Upper lobe of right lung (tissue), 1 donor: ENCODE measurements at places on chromosomes 2 and 18. TPM values are rescaled to one million over a fixed set of nuclear protein-coding genes. Genes with fewer than 3 reads are reported as not detected.
A peak's percentile ranks its signal among the peaks of the same experiment; 100 is the strongest.

The CACNB4 gene
- 15.3 TPM for total RNA-seq

The BOLL gene
- total RNA-seq, result not detected

The FAM110C gene
- 4.8 TPM for total RNA-seq

The TTLL4 gene
- total RNA-seq, result 29.5 TPM

The POTEI gene
- total RNA-seq, result not detected

The NT5DC4 gene
- not detected for total RNA-seq

The TSGA10 gene
- total RNA-seq, result 7.6 TPM

The GALNT14 gene
- 0.81 TPM for total RNA-seq

- H3K27me3 ChIP-seq, result peaks cover 1% of the 10 kb centered on the region
- no peak overlapping the region for H3K27ac ChIP-seq
- H3K4me1 ChIP-seq, result no peaks in the 10 kb centered on the region
- no peaks in the 10 kb centered on the region for H3K36me3 ChIP-seq
Observed at GRCh38 chr18:959854-960253, 55.2 kb downstream of the ADCYAP1 start.

- no peaks in the 10 kb centered on the region for H3K36me3 ChIP-seq
- peak overlapping the region; percentile 15 for H3K27ac ChIP-seq
- DNase-seq, result no peak
Observed at GRCh38 chr18:34838669-34839068, 128.6 kb downstream of the DTNA start.

DNA sequence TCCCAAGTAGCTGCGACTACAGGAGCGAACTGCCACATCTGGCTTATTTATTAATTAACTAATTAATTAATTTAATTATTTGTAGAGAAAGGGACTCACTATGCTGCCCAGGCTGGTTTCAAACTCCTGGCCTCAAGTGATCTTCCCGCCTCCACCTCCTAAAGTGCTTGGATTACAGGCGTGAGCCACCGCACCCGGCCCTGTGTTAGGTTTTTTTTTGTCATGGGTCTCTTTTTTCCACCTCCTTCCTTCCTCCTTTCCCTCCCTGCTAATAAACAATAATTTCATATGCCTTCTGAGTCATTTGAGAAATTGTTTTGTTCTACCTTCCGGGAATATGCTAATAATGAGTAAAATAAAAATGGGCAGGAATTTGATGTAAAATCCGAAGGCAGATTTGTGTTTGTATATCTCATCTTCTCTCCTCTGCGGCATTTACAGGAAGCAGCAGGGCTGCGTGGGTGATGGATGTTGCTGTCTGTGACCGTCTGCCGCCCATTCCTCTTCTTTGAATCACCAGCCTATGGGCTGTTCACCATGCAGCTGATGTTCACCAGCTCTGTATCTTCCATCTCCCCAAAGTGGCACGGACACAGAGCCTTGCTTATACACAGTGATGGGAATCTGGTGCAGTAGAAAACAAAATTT, 89.9 kb downstream of the ACSL3 start:
- no peaks in the 10 kb centered on the region for H3K4me1 ChIP-seq
- H3K27me3 ChIP-seq, result no peaks in the 10 kb centered on the region
- H3K27ac ChIP-seq, result no peak overlapping the region

DNA sequence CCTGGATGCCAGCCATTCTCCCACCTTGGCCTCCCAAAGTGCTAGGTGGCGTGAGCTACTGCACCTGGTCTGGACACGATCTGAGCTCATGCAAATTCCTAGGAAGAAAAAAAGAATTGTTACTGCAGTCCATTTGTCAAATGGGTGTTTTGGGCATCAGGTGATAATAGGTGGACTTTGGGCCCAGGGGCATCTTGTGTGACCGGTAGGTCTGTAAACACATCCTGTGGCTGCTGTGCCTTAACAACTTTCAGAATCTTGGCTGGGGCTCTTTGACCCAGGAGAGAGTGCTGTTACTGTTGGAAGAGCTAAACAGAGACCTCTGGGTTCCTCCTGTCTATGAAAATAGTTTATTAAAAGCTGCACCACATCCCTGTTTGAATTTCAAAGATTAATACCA, 34.9 kb upstream of the TFCP2L1 start:
- no peak for DNase-seq
- no peaks in the 10 kb centered on the region for H3K4me1 ChIP-seq
- H3K27me3 ChIP-seq, result no peaks in the 10 kb centered on the region
- no peak overlapping the region for H3K27ac ChIP-seq

- H3K27ac ChIP-seq, result no peak overlapping the region
- no peaks in the 10 kb centered on the region for H3K27me3 ChIP-seq
- DNase-seq, result no peak
- peaks cover 10% of the 10 kb centered on the region for H3K4me1 ChIP-seq
- H3K4me3 ChIP-seq, result no peak overlapping the region
- H3K36me3 ChIP-seq, result peaks cover 57% of the 10 kb centered on the region
Observed at GRCh38 chr2:3460831-3461800, 58.2 kb downstream of the ADI1 start.

- peak within 1 kb of the TSS; percentile 85 for H3K4me3 ChIP-seq
- peak within 1 kb of the TSS; percentile 95 for H3K27ac ChIP-seq
- H3K27me3 ChIP-seq, result no peaks in the 10 kb centered on the region
- peak; percentile 94 for DNase-seq
Observed at GRCh38 chr2:64989126-64989981, at the start of gene SLC1A4. Gene SLC1A4, plus strand, starts transcription at chr2:64989399. Its CDS starts 245 bp downstream, at chr2:64989644.

DNA sequence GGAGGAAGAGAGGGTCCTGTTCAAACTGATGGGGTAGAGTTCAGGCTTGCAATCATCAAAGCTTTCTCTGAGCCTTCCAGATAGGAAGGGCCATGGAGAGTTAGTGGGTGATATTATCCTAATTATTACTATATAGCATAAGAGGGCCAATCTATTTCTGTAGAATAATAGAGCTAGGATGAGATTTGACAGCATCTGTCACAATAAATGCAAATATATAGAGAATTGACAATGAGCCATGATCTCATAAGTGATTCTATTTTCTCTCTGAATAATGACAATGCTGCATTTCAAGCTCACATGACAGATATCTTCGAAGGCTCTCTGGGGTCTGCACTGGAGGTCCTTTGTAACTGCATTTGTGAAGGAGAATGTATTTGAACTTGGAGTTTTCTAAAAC, 521.9 kb upstream of the CELF4 start:
- H3K4me1 ChIP-seq, result no peaks in the 10 kb centered on the region
- H3K4me3 ChIP-seq, result no peak overlapping the region
- DNase-seq, result no peak
- H3K36me3 ChIP-seq, result no peaks in the 10 kb centered on the region
- H3K27ac ChIP-seq, result no peak overlapping the region

- DNase-seq, result no peak
- H3K36me3 ChIP-seq, result peaks cover 41% of the 10 kb centered on the region
- no peaks in the 10 kb centered on the region for H3K27me3 ChIP-seq
- H3K4me1 ChIP-seq, result no peaks in the 10 kb centered on the region
Observed at GRCh38 chr2:232800166-232800565, 23.8 kb upstream of the KCNJ13 start.

DNA sequence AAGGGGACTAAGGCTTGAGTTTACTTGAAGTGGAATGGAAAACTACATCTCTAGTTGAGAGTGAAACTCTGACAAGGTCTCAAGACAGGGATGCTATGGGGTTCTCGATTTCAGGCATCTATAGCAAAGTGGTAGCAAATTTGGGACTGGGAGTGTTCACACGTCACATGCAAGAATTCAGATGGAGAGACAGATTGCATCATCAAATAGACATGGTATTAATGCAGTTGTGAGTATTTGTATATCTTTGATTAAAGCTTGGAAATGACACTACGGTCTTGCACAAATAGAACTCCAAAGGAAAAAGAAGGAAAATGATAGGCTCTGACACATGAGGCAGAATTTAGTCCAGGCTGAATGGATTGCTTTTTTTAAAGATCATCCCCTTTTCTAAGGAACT, 1061.6 kb upstream of the FANCL start:
- no peaks in the 10 kb centered on the region for H3K4me1 ChIP-seq
- DNase-seq, result no peak
- no peaks in the 10 kb centered on the region for H3K36me3 ChIP-seq
- no peak overlapping the region for H3K4me3 ChIP-seq
- no peaks in the 10 kb centered on the region for H3K27me3 ChIP-seq

DNA sequence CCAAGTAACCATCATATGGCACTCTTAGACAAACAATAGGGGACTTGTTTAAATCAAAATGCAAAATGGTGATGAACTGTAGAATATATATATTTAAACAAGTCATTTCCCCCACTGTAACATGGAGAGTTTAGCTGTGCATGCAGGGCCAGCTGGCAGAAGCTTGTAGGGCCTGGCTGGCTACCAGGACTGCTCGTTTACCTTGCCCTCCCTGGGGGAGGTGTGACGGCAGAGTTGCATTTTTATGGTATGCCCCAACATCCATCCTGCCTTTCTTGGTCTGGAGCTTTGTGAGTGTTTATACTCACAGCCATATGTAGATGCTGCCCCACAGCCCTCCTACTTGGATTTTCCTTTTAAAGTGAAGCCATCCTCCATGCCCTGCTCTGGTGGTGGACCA, 101.7 kb upstream of the ZFP36L2 start:
- no peak overlapping the region for H3K4me3 ChIP-seq
- H3K4me1 ChIP-seq, result peaks cover 22% of the 10 kb centered on the region
- H3K27ac ChIP-seq, result no peak overlapping the region
- H3K36me3 ChIP-seq, result no peaks in the 10 kb centered on the region
- no peak for DNase-seq

- no peaks in the 10 kb centered on the region for H3K27me3 ChIP-seq
- no peaks in the 10 kb centered on the region for H3K36me3 ChIP-seq
- H3K4me3 ChIP-seq, result no peak overlapping the region
- no peak for DNase-seq
- H3K4me1 ChIP-seq, result peaks cover 4% of the 10 kb centered on the region
- no peak overlapping the region for H3K27ac ChIP-seq
Observed at GRCh38 chr2:188285774-188286173, 5.9 kb upstream of the GULP1 start.

DNA sequence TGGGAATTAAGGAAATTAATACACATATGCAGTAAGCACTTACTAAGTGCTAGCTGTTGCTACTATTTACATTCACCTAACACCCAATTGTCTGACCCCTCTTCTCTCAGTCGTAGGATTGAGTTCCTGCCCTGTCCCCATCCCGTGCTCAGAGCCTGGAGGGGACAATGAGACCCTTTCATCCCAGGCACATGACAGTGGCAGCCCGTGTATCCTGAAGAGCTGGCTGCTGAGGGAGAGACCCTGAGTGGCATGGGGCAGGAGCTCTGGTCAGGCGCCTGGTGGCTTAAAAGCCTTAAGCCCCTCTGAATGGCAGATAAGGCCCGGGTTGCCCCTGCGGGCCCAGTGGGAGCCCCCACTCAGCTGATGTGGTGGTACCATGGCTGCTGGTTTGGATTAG, 99.0 kb downstream of the DYSF start:
- peak; percentile 50 for DNase-seq
- H3K27ac ChIP-seq, result no peak overlapping the region
- H3K4me3 ChIP-seq, result no peak overlapping the region
- no peaks in the 10 kb centered on the region for H3K36me3 ChIP-seq

GRCh38 chr18:44393406-44393805, 287.3 kb upstream of the SETBP1 start:
- no peak overlapping the region for H3K27ac ChIP-seq
- H3K4me3 ChIP-seq, result no peak overlapping the region
- DNase-seq, result no peak
- H3K27me3 ChIP-seq, result no peaks in the 10 kb centered on the region
- H3K4me1 ChIP-seq, result no peaks in the 10 kb centered on the region

GRCh38 chr2:236352761-236353593, 88.8 kb upstream of the ASB18 start:
- H3K27ac ChIP-seq, result no peak overlapping the region
- no peak overlapping the region for H3K4me3 ChIP-seq
- H3K36me3 ChIP-seq, result no peaks in the 10 kb centered on the region
- H3K27me3 ChIP-seq, result no peaks in the 10 kb centered on the region
- H3K4me1 ChIP-seq, result no peaks in the 10 kb centered on the region
- no peak for DNase-seq
